Activated naive CD8-positive, alpha-beta T cell treated with anti-CD3 and anti-CD28 coated beads, Interleukin-2, amount 50 U/mL, for 24 hours (primary cell): ENCODE measurements at places on chromosomes 1 and 21.

GRCh38 chr1:92315766-92316599 is 17.1 kb downstream of the RPAP2 start:
- peak; percentile 37 for DNase-seq

- peak; percentile 59 for DNase-seq
Observed at GRCh38 chr1:181061891-181062835, 26.3 kb upstream of the IER5 start.

GRCh38 chr1:161506336-161507223 is 1.3 kb downstream of the FCGR2A start:
- DNase-seq, result no peak

DNA sequence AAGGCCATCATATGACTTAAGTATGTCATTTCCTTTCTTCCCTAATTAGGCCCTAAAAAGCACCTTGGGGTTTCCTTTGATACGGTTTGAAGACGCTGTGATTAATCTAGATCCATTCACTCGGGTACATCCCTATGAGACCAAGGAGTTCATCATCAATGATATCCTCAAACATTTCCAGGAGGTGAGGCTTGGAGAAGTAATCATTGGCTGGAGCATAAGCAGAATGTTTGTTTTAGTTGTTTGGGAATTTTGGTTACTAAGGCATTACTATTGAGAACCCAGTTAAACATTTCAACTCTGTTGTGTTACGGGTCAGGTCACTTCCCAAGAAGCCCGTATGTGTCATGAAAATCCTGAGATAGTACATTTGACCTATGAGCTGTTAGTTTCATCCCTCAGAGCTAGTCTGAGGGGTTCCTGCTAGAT is 185.2 kb downstream of the VPS13D start:
- DNase-seq, result no peak

DNA sequence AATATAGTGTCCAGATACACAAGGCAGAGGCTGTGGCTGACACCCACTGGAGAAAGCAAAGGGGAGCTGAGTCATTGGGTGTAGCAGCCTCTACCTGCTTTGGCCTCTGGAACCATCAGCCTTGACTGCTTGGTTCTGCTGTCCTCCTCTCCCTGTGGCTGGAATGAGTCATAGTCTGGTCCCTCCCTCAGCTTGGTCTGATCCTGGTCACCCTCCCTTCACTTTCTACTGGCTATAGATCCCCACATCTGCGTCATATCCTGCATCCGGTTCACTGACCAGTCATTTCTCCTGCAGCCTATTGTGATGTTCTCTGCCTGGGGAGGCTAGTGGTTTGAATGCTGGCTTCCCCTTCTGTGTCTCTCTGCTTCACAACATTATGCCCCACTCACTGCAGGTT is 372.8 kb upstream of the DAB1 start:
- no peak for DNase-seq

- DNase-seq, result no peak
Observed at GRCh38 chr1:197750366-197750765, 24.9 kb downstream of the DENND1B start.

DNA sequence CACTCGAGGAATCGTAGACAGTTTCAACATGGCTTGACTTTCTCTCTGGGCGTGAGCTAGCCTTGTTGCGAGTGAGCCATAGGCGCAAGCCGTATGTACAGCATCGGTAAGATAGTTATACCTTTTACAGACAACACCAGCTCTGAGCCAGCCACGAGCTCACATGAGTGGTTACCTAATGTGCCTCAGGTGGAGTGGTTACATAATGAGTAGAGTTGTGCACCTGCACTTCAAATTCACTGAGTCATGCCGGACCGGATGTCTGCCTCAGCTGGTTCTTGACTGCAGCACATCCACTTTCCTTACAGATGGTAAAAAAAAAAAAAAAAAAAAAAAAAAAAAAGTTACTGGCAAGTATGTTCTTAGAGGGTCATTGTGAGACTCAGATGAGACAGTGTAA is 360.4 kb upstream of the NR5A2 start:
- no peak for DNase-seq

DNA sequence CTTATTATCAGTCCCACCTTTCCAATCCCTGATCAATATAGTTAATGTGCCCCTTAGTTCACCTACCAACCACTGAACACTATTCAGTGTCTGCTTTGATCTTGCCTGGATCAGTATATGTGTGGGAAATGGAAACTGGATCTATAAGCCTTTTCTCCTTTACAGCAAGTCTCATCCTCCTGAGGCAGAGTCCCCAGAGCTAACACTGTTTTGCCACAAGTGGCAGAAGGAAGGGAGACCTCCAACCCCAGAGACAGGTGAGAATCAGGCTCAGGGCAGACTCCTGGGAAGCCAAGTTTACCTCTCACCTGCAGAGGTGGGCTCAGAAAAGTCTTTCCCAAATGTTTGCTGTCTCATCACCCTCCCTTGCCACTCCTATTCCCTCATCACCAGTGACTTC is at the start of gene OR6N2:
OR6N2 (minus strand) TSS at position 101 of the 400 bp plus-strand sequence. CDS start 3,569 bp downstream, outside the sequence.
- DNase-seq, result no peak

- DNase-seq, result no peak
Observed at GRCh38 chr1:1479547-1480487, 8.3 kb downstream of the ATAD3B start.

GRCh38 chr1:200354243-200354642 is 55.6 kb downstream of the ZNF281 start:
- DNase-seq, result no peak

- DNase-seq, result no peak
Observed at GRCh38 chr1:9833632-9834031, 9.9 kb upstream of the CLSTN1 start.

DNA sequence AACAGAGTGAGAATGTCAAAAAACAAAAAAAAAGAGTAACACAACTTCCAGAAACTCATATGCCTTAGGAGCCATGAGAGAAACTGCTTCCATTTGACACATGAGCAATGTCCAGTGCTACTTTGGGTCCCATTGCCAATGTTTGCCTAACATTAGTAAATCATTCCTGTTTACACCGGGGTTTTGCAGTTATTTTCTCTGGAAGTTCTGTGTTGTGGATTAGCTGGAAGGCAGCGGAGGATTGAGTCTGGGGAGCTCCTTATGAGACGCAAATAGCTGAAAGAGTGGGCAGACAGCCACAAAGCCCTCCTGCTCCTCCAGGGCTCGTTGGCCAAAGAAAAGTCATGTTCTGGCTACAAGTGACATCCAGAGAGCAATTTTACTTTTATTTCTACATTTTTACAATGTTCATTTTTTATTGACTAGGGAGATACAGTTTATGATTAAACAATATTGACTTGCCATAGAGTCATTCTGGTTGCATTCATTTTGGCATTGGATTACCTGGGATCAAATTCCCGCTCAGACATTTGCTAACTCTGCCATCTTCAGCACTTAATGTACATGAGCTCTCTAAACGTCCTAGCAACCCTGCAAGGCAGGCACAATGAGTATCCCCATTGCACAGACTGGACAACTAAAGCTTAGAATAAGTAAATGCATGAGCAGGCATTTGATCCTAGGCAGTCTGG is 66.4 kb upstream of the GALNT2 start:
- no peak for DNase-seq

- no peak for DNase-seq
Observed at GRCh38 chr1:196399713-196400112, 208.5 kb downstream of the KCNT2 start.

DNA sequence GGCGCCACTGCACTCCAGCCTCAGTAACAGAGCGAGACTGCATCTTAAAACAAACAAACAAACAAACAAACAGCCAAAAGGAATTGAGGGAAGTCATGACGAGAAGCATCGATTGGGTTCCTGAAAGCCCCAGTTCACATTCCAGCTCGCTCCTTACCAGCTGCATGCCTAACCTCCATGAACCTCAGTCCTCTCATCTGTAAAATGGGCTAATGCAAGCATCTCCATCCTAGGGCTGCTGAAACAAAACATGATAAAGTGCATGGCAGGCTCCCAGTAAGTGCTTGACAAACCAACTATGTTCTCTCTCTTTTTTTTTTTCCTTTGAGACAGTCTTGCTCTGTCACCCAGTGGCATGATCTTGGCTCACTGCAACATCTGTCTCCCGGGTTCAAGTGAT is 79.7 kb upstream of the DISP3 start:
- DNase-seq, result no peak

DNA sequence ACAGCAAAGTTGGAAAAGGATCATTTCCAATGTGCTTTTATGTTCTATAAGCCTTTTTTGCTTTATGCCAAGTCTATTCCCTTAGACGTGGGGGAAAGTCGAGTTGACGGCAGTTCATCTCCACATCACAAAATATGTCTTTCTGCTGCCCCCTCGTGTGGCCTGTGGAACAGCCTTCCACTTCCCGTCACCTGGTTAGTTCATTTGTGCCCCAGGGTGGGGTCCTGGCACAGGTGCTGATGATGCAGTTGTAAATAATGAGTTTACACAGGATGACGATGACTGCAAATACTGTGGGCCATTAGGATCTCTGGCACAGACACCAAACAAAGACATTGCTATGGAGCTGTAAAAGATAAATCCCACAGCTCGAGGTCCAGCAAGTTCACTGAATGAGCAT is 10.0 kb upstream of the OTUD3 start:
- DNase-seq, result no peak

GRCh38 chr1:30088594-30088993 is 634.8 kb downstream of the MATN1 start:
- DNase-seq, result no peak

- DNase-seq, result no peak
Observed at GRCh38 chr1:22805672-22806038, 95.0 kb downstream of the EPHB2 start.
